ENCODE measurements at places on chromosomes 1 and 21. TPM values are rescaled to one million over a fixed set of nuclear protein-coding genes. Genes with fewer than 3 reads are reported as not detected.

DNA sequence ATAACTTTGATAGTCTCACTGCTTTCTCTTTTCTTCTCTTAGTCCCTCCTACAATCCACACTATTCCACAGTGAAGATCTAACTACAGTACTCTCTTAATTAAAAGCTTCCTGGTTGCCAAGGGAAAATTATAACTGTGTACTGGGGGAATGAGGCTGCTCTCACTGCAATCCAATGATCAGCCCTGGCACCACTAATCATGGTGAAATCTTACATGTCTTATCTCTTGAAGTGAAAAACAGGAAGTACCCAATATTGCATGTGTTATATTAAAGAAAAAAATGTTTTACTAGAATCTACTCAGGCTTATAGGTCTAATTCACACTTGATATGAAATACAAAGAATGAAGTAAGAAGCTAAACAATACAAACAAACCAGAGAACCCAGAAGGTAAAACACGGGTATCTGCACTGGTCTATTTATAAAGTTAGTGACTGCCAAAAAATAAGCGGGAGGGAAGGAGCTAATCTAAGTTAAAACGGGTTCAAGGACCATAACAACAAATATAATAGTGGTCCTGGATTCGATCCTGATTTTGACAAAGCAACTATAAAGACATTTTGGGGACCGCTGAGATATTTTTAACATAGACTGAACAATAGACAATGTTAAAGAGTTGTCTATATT, 57.5 kb downstream of the RGS2 start:
- DNase-seq, result no peak

The CFHR2 gene
- not detected for total RNA-seq

The FMO2 gene
- 41.0 TPM for total RNA-seq

The NFASC gene
- 57.1 TPM for total RNA-seq

The PDPN gene
- total RNA-seq, result 28.5 TPM
